Suppressor macrophage treated with lipopolysaccharide for 1 hour (primary cell): ENCODE measurements at places on chromosomes 1 and 21.

- DNase-seq = no peak
These were observed 101.4 kb downstream of the TEX35 start for GRCh38 chr1:178614286-178614685.

DNA sequence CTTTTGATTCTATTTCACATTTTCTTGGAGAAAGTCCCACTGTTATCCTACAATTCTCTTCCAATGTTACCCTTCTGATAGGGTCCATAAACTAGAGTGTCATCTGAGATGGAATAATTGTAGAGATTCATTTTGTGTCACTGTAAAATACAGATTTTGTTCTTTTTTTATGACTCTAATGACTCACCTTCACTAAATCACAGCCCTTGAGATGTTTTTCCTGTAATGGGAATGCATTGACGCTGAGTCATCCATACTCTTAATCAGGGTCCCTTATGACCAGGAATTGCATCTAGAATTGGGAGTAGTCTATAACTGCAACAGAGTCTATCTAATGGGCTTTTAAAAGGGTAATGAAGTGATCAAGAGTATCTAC is 315.5 kb downstream of the TGFB2 start:
- DNase-seq = no peak

- DNase-seq = no peak
These were observed 78.0 kb downstream of the SEC16B start for GRCh38 chr1:177891809-177892208.

- DNase-seq = no peak
These were observed 77.4 kb downstream of the RERE start for GRCh38 chr1:8740034-8740449.

DNA sequence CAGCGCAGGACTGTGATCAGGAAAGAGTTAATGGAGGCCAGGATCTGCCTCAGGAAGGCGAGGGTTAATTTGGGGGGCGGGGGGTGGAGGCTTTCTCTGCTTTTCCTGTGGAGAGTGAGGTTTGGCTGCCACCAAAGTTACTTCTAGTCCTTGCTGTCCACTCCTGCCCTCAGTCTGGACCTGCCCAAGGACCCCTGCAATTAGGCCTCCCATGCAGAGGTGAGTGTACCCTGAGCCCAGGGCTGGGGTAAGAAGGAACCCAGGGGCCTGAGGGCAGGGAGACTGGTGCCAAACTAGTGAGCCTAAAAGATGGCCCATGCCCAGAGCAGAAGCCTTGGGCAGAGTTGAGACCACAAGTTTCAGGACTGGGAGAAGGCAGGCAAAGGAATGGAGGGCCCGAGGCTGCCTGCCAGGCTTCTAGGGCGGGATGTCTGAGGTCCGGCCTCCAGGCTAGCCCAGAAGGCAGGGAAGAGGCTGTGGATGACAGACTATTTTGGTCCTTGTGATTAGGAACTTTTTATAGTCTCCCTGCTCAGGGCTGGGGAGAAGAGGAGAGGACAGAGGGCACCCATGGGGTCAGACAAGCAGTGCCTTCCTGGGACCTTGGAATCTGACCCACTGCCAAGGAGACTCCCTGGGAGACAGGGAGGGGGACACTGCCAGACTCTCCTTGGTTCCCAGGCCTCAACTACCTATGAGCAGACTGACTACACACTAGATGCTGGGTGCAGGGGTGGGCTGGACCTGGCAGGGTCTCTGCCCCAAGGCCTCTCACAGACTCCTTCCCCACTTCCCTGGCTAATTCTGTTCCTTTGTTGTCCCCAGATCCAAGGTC is at the start of gene FAM110D:
Gene FAM110D (plus strand): TSS at position 172 of the 835 bp plus-strand sequence. CDS start 2,213 bp downstream, outside the sequence.
- DNase-seq = no peak

- DNase-seq = no peak
These were observed 24.8 kb upstream of the SELENON start for GRCh38 chr1:25774921-25775771.

DNA sequence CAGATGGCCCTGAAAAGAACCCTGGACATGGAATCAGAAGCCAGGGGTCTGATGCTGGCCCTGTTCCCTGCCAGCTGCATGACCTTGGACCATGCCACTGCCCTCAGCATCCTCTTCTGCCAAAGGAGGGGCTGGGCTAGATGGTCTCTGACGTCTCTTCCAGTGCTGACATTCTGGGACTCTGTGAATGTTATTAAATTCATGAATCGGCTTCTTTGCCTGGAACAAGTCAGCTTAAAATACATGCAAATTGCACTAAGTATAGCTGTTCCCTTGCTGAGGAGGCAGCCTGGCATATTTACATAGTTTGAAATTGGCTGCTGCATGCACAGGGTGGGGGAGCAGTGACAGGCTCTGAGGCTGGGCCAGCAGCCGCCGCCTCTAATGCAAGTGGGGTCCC is 23.8 kb downstream of the KCNA2 start:
- DNase-seq = no peak

- no peak for DNase-seq
These were observed 224.5 kb downstream of the ASTN1 start for GRCh38 chr1:176939993-176940392.

DNA sequence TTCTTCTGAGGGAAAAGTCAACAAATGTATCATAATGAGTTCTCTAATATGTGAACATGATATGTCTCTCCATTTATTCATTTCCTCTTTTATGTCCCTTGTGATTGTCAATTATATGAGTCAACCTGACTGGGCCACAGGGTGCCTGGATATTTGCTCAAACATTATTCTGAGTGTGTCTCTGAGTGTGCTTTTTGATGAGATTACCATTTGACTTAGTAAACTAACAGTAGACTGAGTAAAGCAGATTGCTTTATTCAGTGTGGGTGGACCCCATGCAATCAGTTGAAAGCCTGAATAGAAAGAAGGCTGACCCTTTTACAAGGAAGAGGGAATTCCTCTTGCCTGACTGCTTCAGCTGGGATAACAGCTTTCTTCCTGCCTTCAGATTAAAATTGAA is 142.6 kb downstream of the SLC35F3 start:
- DNase-seq = no peak

GRCh38 chr1:115838431-115839028 is 2.4 kb downstream of the NHLH2 start:
- no peak for DNase-seq

DNA sequence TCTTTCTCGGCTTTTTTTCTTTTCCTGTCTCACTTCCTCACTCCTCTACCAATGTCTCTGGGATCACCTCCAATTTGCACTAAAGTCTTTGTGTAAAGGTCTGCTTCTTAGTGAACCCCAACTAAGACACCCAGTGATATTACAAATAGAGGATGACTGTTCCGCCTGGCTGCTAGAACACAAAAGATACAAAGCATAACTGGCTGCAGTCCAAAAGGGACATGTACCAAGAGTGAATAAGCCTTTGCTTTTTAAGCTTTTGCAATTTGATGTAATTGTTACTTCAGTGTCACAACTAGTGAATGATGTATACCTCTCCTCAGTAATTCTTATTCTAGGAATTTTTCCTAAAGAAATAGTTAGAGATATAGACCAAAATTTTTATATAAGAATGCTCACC is 82.8 kb upstream of the BEND5 start:
- DNase-seq = no peak

- DNase-seq = no peak
These were observed 1156.3 kb upstream of the B3GALT2 start for GRCh38 chr1:194342484-194343262.

GRCh38 chr1:163772246-163772645 is 450.5 kb downstream of the NUF2 start:
- DNase-seq = no peak

DNA sequence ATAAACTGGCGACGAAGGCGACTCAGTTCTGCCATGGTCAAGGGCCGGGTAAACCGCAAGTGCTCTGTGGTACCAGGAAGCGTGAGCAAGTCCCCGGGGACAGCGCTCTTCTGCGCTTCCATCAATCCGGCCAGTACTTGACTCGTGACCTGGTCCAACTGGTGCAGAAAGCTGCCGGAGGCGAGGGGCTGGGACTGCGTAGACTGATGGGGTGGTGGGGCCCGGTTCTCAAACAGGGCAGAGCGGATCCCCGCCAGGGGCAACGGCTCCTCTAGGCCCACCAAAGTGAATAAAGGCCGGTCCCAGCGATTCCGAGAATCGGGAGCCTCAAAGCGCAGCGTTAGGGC is 852 bp downstream of the KTI12 start:
- DNase-seq = peak; percentile 57

- peak; percentile 89 for DNase-seq
These were observed 87.5 kb upstream of the SGIP1 start for GRCh38 chr1:66446261-66447001.

GRCh38 chr21:45470773-45471524 is 66.0 kb downstream of the COL18A1 start:
- DNase-seq = no peak

GRCh38 chr1:229024528-229025130 is 246.3 kb upstream of the RAB4A start:
- peak; percentile 93 for DNase-seq

DNA sequence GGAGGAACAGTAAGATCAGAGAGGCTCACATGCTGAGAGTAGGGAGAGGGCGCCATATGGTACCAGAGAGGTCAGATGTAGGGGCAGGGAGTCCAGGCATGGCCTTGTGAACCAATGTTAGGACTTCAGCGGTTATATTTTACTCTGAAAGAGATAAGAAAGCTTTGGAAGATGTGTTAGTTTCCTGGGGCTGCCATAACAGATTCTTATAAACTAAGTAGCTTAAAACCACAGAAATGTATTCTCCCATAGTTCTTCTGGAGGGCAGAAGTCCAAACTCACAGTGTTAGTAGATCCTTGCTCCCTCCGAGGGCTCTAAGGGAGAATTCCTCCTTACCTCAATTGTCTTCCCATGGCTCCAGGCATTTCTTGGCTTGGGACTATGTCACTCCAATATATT is 502.5 kb upstream of the ADGRL2 start:
- DNase-seq = no peak

DNA sequence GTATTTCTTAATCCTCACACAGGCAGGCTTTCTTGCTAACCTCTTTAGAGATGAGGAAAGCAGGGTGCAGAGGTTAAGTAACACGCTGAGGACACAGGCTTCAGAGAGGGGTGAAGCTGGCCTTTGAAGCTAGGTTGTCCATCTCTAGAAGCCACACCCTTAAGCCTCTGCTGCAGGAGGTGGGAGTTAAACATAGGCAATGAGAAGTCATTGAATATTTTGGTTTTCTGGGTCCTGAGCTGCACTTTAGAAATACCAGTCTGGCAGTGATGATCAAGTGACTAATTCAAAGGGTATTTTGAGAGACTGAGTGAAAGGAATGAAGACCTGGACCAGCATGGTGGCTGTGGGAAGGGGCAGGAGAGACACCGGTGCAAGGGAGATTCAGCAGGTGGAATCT is 9.9 kb downstream of the KCNJ15 start:
- no peak for DNase-seq

DNA sequence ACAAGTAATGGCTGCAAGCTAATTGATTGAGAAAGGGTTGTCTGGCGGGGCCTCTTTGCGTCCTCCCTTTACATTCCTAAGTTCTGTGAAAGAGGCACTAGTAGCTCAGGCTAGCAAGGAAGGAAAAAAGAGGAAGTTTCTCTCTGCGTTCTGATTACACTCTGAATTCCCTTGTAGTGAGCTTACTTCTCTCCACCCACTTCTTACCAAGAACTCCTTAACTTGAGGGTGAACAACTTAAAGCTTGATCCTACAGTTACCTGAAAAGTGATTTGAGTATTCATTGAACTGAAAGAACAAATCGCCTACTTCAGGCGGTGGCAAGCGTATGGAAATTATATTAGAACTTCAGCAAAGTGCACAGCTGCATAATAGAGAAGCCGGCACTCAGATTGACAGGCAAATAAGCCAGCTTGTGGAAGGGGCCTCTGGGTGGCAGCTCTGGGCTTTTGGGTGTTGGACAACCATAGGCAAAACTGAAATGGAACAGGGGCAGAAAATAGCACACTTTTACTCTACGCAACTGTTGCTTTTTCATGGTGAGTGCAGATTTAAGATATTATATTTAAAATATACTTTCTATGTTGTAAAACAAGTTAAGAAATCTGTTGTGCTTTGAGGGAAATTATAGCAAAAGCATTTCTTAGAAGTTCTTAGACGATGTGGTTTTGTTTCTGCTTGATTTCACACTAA is 464.5 kb downstream of the USP25 start:
- DNase-seq = peak; percentile 65

DNA sequence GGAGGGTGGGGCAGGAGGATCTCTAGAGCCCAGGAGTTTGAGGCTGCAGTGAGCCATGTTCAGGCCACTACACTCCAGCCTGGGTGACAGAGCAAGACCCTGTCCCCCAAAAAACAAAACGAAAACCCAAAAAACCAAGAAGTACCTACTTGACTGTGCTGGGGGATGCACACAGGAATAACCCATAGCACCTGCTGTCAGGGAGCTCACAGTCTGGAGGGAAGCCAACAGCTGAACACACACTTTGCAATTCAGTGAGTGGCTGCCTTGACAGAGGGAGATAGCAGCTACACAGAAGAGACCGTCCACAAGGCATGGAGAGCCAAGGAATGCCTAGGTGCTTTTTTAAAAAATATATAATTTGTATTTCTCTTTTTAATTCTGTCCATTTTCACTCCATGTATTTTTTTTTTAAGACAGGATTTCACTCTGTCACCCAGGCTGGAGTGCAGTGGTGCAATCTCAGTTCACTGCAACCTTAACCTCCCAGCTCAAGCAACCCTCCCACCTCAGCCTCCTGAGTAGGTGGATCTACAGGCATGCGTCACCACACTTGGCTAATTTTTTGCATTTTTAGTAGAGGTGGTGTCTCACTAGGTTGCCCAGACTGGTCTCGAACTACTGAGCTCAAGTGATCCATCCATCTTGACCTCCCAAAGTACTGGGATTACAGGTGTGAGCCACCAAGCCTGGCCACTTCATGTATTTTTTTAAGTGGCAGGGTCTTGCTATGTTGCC is 68.7 kb downstream of the NID1 start:
- DNase-seq = no peak

- DNase-seq = no peak
These were observed 166.9 kb downstream of the TNFSF18 start for GRCh38 chr1:172883844-172884243.

- DNase-seq = no peak
These were observed 57.3 kb upstream of the DIRAS3 start for GRCh38 chr1:68107771-68108170.

DNA sequence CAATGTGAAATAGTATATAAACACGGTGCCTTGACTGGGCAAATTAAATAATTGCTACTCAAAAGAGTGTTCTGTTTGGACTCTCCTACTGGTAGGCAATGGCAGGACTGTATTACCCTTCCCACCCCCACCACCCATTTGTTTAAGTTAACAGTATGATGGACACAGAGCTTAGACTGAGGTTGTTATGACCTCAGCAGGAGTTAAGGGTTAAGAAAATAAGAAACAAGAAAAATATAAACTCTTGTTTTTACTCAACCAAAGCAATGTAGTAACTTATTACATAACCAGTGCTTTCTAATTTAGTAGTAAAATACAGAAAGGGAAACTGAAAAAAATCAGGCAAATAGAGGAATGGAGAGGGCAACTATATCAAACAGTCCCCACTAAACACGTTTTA is 19.9 kb upstream of the SERPINC1 start:
- DNase-seq = no peak

- no peak for DNase-seq
These were observed 3.3 kb downstream of the THAP3 start for GRCh38 chr1:6627841-6628545.

- peak; percentile 67 for DNase-seq
These were observed 532.2 kb downstream of the MATN1 start for GRCh38 chr1:30191154-30191702.

GRCh38 chr1:158646465-158646864 is 40.0 kb downstream of the SPTA1 start:
- peak; percentile 89 for DNase-seq

- peak; percentile 26 for DNase-seq
These were observed at the start of gene PTPRF for GRCh38 chr1:43530483-43531106. TSS of gene PTPRF (plus strand) at chr1:43530883. CDS start at chr1:43545076, 14,193 bp downstream.
